HepG2 (cell line): ENCODE measurements at places on chromosomes 7 and 10. TPM values are rescaled to one million over a fixed set of nuclear protein-coding genes. Genes with fewer than 3 reads are reported as not detected.

GRCh38 chr10:102444851-102445250 is 6.5 kb downstream of the C10orf95 start:
- no peak for DNase-seq

DNA sequence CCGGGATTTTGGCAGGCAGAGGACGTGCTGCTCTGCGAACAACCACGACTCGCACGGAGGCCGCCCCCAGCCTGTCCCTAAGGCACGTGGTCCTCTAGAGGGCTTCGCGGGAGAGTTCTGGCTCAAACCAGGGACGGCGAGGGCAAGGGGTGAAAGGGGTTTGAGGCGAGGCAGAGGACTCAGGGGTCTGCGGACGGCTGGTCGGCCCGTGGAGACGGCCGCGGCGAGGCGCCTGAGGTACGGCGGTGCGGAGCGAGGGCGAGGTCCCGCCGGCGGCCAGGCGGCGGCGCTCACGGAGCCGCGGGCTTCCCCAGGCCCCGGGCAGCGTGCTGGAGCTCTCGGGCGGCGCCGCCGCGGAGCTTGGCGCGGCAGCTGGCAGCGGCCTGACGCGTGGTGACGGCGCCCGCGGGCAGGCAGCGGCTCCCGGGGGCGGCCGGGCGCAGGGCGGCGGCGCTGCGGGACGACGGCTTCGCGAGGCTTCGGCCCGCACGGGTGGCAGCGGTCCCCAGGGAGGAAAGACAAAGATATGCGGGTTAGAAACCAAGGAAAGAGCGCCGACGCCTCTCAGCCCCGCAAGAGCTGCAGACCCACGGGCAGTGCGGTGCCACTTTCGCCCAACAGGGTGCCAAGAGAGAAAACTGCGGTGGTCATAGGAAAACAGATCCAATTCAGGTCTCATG is 44.8 kb downstream of the ZNF800 start:
- DNase-seq, result peak; percentile 28

DNA sequence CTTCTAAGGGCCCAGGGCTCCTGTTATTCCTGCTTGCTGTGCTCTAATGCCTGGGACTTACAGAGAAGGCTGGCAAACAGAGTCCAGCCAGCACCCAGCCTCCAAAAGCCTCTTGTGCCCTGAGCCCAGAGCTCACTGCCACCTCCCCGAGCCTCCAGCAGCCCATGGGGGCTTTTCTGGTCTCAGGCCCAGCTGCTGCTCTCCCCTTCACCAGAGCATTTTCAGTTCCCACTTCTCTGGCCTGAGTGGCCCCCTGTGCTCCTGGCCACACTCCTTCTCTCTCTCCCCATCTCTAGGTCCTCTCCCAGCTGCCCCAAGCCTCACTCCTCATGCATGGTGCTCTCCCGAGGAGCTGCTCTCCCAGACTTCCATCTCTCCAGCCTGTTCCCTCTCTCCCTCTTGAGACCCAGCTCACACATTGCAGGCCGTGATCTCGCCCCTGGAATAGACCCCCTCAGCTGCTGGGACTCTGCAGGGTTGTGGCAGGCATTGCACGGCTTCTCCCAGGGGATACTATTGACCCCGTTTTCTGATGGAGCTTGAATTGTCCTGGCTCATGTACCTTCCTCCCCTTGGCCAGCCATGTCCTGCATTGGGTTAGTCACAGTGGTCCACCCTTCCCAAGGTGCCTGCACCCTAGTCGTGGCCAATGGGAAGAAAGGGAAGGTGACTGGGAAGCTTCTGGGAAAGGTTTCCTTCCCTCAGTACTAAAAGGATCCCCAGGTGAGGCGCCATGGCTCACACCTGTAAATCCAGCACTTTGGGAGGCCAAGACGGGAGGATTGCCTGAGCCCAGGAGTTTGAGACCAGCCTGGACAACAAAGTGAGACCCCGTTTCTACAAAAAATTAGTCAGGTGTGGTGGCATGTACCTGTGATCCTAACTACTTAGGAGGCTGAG is 9.0 kb upstream of the RASSF4 start:
- no peak for DNase-seq

DNA sequence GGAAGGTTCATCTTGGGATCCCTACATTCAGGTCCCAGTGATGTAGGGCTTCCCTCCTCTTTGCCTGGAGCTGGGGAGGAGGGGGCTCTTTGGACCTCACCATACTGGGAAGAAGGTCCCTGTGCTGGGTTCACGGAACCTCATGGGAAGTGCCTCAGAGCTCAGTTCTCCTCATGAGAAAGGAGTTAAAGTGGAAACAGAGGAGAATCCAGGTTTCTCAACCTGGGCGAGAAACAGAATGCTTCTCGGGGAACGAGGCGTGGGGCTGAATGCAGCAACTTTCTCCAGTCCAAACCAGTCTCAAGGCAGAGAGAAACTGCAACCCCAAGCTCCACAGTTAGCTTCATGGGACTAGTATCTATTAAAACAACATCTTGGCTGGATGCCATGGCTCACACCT is 382.7 kb upstream of the FOXK1 start:
- DNase-seq, result no peak

DNA sequence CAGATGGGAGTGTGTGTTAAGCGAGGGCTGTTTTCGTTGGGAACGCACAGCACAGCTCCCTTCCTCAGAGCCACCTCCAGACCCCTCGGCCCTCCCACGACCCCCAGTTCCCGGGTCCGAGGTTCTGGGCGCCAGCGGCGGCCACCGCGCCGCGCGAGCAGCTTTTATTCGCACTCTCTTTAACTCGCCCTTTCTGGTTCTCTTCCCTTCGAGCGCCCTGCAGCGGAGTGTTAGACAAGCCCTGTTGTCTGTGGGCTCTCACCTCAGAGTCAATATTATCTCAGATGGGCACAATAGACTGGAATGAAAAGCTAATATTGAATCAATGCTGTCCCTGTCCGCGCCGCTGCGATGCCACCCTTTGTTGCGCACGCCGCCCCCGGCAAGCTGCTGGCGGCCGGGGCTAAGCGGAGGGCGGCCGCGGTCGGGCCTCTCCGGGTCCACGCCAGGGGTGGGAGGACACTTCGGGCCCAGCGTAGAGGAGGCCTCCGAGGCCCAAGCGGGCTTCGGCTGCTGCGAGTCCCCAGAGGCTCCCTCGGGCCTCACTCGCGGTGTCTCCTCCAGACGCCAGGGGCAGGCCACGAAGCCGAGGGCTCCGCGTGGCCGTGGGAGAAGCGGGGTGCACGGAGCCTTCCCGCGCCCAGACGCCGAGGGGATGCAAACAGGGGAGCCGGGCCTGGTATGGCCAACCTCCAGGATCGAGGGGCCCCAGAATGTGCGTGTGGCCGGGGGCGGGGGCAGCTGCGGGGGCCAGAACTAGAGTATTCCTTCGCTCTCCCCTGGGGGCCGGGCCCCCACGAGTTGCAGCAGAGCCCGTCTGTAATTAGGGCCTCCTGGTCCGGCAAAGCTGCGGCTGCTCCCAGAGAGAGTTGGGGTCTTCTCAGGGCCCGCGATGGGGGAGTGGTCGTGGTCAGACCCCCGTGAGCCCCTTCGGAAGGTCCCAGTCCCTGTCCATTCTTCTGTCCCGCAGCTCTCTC is 7.9 kb upstream of the EMX2 start:
- peak; percentile 28 for DNase-seq

DNA sequence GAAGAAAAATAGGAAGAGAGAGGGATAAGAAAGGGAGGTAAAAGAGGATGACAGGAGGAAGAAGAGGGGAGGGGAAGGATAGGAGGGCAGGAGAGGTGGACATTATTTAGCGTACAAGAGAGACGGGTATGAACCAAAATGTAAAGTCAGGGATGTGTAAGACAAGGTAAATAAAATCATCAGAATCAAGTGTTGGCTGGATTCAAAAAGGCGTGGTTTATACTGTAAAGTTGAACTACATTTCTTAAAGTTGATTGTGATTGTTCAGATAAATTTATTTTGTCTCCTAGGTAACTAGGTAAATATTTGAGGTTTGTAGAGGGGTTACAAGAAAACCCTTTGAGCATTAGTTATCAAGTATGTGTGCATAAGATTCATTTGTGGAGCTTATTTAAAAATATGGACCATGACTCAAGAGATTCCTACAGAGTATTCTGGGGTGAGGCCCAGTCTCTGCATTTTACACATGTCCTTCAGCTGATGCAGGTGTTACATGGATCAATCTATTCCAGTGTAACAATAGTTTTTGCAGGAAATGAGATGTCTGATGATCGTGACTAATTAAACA is 512.1 kb upstream of the MBL2 start:
- DNase-seq, result no peak

DNA sequence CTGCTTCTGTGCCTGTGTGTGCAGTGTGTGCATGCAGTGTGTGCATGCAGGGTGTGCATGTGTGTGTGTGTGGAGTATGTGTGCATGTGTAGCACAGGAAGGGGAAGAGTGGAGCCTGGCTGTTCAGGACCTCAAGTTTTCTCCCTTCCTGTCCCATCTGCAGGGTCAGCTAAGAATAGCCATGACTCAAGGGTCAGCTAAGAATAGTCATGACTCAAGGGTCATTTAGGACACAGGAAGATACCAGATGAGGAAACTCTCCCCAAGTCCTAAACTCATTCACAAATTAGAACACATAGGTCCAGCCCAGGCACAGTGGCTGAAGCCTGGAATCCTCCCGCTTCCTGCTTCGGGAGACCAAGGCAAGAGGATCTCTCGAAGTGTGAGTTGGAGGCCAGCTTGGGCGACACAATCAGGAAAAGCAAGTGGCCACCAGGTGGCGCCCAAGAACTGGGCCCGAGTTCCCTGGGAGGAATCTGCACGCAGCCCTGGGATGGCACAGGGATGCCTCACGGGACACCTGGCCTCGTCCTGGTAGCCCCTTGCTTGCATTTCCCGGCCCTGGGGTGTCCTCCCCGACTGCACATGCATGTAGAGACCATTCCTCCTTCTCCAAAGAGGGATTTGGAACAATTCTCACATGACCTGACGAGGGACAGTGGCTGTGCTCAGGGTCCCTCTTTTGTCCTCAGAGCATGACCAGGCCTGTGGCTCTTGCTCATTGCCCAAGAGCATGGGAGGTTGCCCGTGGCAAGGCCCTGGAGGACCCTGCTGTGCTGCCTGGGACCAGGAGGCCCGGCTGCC is 21.4 kb upstream of the VOPP1 start:
- peak; percentile 38 for DNase-seq

GRCh38 chr10:72228318-72228751 is 12.3 kb upstream of the ASCC1 start:
- no peak for DNase-seq

DNA sequence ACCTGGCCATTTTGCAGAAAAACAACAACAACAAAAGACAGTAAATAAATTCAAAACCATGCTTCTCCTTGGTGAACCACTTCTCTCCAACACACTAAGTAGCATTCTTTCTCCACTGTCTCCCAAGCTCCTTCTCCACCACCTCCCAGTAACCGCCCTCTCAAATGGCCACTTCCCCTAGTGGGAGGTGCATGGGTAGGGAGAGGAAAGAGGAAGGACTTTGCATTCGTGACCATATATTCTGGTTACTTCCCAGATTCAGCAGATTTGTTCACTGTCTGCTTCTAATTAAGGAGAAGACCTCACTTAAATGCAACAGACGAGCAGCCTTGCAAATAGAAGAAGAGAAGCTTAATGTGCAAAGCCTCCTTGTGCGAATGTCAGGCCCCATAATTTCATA is 166.8 kb downstream of the SORCS1 start:
- no peak for DNase-seq

DNA sequence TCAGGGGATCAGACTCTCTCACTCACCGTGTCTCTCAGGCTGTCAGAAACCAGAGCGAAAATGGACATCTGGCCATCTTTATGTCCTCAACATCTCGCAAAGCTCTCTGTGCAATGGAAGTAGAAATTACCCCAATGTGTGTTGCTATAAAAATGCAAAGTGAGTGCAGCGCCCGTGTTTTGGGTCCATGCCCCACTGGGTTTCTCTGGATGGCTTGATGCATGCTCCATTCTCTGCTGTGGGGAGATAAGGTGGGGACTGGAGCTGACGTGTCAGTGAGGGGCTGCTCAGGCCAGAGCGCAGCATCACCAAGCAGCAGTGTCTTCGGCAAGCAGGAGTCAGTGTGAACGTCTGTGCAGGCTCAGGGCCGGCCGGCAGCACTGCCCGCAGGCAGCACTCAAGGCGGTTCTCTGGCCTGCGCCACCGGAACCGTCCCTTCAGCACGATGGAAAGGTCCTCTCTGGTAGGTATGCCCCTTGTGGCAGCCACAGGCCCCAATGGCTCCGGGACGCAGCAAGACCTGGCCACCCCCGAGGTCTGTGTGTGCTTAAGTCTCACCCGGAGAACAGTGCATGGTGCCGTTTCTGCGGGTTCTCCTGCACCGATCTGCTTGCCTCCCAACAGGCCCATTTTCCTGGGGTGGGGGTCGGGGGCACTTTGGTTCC is 30.2 kb downstream of the WDR86 start:
- DNase-seq, result no peak

GRCh38 chr10:122464586-122464985 is 3.2 kb downstream of the HTRA1 start:
- no peak for DNase-seq

GRCh38 chr7:42082144-42082543 is 154.9 kb downstream of the GLI3 start:
- no peak for DNase-seq

DNA sequence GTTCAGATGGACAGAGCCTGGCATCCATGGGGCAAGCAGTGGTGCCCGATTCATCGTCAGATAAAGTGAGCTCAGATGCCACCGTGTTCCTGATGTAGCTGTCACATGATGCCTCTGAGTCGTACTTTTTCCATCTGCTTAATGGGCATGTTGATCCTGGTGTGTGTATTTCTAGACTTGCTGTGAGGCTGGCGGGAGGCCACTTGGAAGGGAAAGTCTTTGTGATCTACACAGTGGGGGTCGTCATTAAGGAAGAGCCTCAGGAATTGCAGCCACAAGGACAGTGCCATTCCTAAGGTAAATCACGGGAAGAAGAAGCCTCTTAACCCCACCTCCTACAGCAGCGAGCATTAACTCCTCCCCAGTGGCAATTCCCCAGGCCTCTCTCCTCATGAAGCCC is 63.0 kb downstream of the RGS10 start:
- DNase-seq, result no peak

DNA sequence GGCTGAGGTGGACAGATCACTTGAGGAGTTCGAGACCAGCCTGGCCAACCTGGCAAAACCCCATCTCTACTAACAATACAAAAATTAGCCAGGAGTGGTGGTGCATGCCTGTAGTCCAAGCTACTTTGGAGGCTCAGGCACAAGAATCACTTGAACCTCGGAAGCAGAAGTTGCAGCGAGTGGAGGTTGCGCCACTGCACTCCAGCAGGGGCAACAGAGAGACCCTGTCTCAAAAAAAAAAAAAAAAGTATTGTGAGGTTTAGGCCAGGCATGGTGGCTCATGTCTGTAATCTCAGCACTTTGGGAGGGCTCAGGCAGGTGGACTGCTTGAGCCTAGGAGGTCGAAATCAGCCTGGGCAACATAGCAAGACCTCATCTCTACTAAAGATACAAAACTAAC is 16.0 kb downstream of the TET1 start:
- no peak for DNase-seq

GRCh38 chr10:103736763-103737162 is 118.6 kb downstream of the SH3PXD2A start:
- DNase-seq, result peak; percentile 34

GRCh38 chr10:104456802-104457542 is 103.3 kb downstream of the CFAP58 start:
- DNase-seq, result no peak

Gene LGI1
- not detected in 2 replicates for total RNA-seq

Gene AVPI1
- total RNA-seq, result 39.8 and 47.6 TPM in 2 replicates

Gene TMEM178B
- 0.02 TPM in 1 of 2 replicates, not detected in the other for total RNA-seq

Gene VSTM2A
- not detected in 2 replicates for total RNA-seq

Gene UTF1
- total RNA-seq, result not detected in 2 replicates

Gene RARRES2
- total RNA-seq, result 94.6 and 172 TPM in 2 replicates

Gene PALD1
- 0.06 and 0.07 TPM in 2 replicates for total RNA-seq

Gene SSC4D
- 32.3 and 63.8 TPM in 2 replicates for total RNA-seq
